Left ventricle myocardium inferior (tissue), 1 donor: ENCODE measurements at places on chromosomes 2 and 18. TPM values are rescaled to one million over a fixed set of nuclear protein-coding genes. Genes with fewer than 3 reads are reported as not detected.

SLC30A3 gene
- total RNA-seq = 5.9 TPM

UGT1A3 gene
- not detected for total RNA-seq

DNA sequence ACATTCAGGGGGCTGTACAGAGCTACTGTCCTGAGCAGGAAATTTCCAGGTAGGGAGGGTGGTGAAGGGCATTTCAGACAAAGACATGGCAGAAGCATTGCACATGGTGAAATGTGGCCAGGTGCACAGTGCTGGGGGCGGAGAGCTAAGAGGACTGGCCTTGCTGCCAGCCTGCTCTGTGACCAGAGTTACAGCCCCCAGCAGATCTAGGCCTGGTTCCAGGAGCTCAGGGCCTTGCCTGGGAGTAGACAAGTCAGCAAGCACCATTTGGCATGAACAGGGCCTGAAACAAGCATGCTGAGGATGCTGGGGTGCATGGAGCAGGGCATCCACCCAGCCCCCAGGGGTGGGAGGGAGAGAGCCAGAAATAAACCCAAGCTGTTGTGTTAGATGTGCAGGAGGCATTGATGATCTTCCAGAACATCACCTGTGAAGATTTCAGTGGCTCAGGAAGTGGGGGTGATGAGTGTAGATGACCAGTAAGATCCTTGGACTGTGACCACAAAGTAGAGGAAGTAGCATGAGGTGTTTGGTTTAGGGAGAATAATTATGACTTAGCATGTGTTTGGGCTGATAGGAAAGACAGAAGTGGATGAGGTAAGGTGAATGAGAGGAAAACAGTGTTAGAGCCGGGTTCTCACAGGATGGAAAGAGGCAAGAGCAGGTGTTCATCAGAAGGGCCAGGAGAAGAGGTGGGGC is 61.1 kb downstream of the COA5 start:
- no peak for DNase-seq

ABCB11 gene
- total RNA-seq = 0.05 TPM

GRCh38 chr2:132420816-132421805 is 4.5 kb downstream of the GPR39 start:
- no peak for DNase-seq

TCF7L1 gene
- 7.0 TPM for total RNA-seq

GRCh38 chr2:212912445-212913103 is 238.8 kb downstream of the IKZF2 start:
- no peak for DNase-seq

DNA sequence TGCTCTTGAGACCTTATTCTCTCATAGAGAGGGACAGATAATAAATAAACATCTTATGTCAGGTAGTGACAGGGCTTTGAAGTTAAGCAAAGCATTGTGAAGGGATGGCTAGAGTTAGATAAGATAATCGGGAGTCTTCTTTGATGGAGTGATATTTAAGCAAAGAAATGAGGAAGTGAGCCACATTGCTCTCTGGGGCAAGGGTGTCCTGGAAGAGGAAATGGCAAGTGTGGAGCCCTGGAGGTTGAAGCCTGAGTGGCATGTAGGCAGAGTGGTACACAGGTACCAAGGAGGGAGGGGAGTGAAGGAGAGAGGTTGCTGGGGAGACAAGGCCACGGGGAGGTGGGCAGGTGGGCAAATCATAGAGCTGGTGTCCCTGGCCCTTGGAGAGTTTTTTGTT is 110.2 kb downstream of the CTAGE1 start:
- DNase-seq = no peak
